ENCODE measurements at places on chromosomes 1 and 21.

- no peaks in the 10 kb centered on the region for H3K36me3 ChIP-seq
- H3K27me3 ChIP-seq = no peaks in the 10 kb centered on the region
- DNase-seq = no peak
- no peaks in the 10 kb centered on the region for H3K4me1 ChIP-seq
These were observed 22.4 kb downstream of the SLAMF1 start for GRCh38 chr1:160624464-160624863.

DNA sequence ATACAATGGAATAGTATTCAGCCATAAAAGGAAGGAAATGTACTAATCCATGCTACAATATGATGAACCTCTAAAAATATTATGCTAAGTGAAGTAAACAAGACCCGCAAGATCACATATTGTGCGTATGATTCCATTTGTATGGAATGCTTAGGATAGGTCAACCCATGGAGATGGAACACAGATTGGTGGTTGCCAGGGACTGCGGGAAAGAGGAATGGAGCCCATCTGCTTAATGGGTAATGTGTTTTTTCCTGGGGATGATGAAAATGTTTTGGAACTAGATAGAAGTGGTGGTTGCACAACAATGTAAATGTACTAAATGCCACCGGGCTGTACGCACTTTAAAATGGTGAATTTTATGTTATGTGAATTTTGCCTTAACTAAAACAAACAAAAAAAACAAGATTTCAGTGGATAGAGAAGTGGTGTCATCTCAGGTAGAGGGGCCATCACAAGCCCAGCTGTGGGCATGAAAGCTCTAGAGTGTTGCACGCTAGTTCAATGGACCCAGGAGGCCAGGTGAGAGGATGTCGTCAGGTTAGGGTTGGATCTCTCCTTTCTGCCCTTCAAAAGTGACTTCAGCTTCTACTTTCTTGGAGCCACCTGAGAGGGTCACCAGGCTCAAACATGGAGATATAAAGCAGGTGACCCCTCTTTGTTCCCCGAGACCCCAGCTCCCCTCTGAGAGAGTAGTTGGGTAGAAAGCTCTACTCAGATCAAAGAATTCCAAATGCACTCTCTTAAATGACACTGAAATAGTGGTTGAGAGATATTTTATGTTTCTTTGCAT is 2.5 kb downstream of the C1orf115 start:
- no peak for DNase-seq
- H3K4me3 ChIP-seq = no peak overlapping the region
- H3K36me3 ChIP-seq = no peaks in the 10 kb centered on the region
- peaks cover 4% of the 10 kb centered on the region for H3K4me1 ChIP-seq
- H3K27me3 ChIP-seq = no peaks in the 10 kb centered on the region

DNA sequence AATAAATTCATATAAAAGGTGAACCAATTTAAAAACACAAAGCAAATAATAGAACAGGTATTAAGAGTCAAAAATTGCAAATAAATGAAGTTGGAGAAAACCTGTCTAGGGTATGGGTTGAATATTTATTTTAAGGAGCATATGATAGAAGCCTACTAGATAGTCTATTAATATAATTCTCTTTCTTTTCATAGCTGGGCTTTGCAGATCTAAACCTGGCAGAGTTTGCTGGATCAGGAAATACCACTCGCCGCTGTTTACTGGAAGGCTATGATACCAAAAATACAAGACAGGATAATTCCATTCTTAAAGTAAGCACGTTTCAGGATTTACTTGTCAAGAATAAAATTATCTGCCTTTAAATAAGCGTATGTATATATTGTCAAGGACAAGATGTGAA is 48.9 kb downstream of the HENMT1 start:
- peaks cover 3% of the 10 kb centered on the region for H3K36me3 ChIP-seq
- peaks cover 12% of the 10 kb centered on the region for H3K4me1 ChIP-seq
- no peak for DNase-seq

DNA sequence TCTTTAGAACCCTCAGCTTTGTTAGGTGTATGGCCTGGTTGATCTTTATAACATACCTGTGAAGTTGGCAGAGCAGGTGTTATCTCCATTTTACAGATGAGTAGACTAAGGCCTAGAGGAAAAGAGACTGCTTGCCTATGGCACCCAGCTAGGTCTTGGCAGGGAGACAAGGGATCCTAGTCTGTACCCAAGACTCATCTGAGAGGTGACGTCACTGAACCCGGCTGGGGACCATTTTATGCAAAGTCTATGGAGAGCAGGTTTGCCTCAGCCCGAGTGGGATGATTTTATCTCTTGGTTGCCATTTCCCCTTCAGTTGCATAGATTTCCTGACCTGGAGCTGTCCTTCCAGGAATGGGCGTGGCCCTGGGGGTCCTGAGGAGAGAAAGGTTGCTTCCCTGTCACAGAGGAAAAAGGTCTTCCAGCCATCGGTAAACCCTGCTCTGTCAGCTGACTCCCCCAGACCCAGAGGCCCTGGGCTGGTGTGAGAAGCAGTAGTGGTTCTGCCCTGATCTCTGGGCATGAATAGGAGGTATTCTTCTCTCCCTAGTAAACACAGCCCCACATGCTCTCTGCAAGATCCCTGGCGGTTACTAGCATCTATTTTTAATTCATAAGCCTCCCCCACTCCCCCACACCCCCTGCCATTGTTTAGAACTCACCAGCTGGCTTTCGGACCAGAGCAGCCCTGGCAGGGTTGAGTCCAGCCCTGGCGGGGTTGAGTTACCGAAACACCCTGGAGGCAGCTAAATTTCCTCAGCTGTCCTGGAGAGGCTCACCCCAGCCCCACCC is 19.6 kb downstream of the TMCC2 start:
- no peaks in the 10 kb centered on the region for H3K27me3 ChIP-seq
- H3K4me3 ChIP-seq = no peak overlapping the region
- peaks cover 23% of the 10 kb centered on the region for H3K4me1 ChIP-seq
- peaks cover 4% of the 10 kb centered on the region for H3K36me3 ChIP-seq

GRCh38 chr1:64823691-64824476 is 79.0 kb downstream of the RAVER2 start:
- H3K27me3 ChIP-seq = no peaks in the 10 kb centered on the region
- DNase-seq = peak; percentile 36
- peaks cover 10% of the 10 kb centered on the region for H3K4me1 ChIP-seq
- H3K4me3 ChIP-seq = no peak overlapping the region
- H3K36me3 ChIP-seq = no peaks in the 10 kb centered on the region
- no peak overlapping the region for H3K27ac ChIP-seq

DNA sequence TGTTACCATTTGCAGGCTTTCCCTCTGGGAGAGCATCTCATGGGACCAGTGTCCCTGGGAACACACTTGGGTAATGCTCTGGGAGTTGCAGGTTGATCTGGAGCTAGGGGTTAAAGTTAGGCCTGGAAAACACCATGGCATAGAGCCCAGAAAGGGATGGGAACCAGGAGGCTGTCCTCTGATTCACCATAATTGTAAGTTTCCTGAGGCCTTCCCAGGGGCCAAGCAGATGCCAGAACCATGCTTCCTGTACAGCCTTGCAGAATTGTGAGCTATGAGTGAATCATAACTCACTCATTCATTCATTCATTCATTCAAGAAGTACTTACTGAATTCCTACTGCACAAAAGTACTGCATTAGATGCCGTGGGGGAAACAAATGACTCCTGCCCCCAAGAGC is 50.0 kb downstream of the LACTBL1 start:
- DNase-seq = no peak
- no peaks in the 10 kb centered on the region for H3K27me3 ChIP-seq

Data from thoracic aorta (tissue), 2 donors.